ENCODE measurements at places on chromosomes 3 and 15. TPM values are rescaled to one million over a fixed set of nuclear protein-coding genes. Genes with fewer than 3 reads are reported as not detected.
A peak's percentile ranks its signal among the peaks of the same experiment; 100 is the strongest.

Gene LDHAL6B
- not detected for total RNA-seq

Gene UROC1
- total RNA-seq = not detected

Gene CHST2
- total RNA-seq = 6.2 TPM

Gene EEF1AKMT4
- 2.6 TPM for total RNA-seq

Gene COX17
- 54.4 TPM for total RNA-seq

Gene A4GNT
- total RNA-seq = 0.41 TPM

Gene CAMKV
- total RNA-seq = not detected

Gene IQCH
- total RNA-seq = 2.3 TPM

GRCh38 chr15:58110999-58111717 is 27.0 kb upstream of the AQP9 start:
- DNase-seq = no peak

DNA sequence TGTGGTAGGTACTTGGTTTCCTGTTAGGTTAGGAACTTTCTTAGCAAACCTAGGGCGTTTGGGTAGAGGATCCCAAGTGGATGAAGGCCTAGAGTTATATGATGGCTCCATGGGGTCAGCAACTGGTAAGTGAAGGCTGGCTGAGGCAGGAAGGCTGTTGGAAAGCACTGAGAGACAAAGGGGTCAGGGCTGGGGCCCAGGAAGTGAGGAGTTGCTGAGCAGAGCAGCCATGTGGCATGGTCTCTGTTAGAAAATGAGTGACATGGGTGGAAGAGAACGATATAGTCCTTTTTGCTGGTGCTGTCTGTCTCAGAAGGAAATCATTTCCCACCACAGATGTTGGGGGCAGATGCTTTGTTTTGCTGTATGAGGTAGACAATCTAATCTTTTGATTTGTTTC is 34.5 kb upstream of the MGLL start:
- no peak for DNase-seq

GRCh38 chr3:151841801-151842200 is 27.9 kb downstream of the AADAC start:
- DNase-seq = no peak

- DNase-seq = peak; percentile 78
Measured at GRCh38 chr15:93036951-93037819, 51.8 kb downstream of the RGMA start.

DNA sequence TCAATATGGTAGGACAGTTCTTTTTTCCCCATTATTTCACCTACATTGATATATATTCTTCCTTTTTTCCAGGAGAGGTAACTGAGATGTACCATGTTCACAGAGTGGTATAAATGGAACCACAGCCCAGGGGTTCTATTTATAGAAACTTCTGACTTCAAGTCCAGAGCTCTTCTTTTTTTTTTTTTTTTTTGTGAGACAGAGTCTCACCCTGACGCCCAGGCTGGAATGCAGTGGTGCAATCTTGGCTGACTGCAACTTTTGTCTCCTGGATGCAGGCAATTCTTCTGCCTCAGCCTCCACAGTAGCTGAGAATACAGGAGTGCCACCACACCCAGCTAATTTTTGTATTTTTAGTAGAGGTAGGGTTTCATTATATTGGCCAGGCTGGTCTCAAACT is 267.1 kb upstream of the TPRG1 start:
- DNase-seq = no peak

DNA sequence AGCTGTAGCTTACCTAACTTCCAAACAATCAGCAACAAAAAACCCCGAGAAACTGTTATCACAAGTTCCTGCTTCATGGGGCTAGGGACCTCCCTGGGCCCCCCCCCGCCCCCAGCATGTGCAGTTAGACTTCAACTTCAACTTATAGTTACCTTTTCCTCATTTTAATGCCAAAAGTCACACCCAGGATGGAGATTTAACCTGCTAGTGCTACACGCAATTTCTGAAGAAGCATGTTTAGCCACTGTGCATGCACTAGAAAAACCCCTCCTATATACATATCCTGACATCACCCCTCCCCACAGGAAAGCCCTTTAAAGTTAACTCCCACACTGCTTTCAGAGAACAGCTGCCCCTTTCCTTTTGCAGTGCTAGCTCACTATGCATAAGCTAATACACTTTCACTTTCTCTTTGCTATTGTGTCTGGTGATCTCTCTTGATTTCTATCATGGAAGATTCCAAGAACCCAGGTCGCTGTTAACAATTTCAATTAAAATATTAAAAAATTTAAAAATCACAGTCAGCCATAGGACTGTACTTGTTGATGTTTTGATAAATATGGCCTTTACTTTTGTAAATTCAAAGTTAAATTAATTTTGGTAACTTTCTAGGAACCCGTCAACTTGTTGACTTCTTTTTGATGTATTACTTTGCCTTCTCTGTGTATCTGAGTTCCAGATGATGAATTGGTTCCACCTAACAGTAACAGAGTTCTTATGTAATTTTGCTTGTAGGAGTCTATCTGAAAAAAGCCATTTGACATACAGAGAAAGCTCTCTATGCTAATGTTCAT is 75.2 kb upstream of the ACAD9 start:
- no peak for DNase-seq

- DNase-seq = no peak
Measured at GRCh38 chr15:52532427-52532826, 3.7 kb upstream of the MYO5A start.

DNA sequence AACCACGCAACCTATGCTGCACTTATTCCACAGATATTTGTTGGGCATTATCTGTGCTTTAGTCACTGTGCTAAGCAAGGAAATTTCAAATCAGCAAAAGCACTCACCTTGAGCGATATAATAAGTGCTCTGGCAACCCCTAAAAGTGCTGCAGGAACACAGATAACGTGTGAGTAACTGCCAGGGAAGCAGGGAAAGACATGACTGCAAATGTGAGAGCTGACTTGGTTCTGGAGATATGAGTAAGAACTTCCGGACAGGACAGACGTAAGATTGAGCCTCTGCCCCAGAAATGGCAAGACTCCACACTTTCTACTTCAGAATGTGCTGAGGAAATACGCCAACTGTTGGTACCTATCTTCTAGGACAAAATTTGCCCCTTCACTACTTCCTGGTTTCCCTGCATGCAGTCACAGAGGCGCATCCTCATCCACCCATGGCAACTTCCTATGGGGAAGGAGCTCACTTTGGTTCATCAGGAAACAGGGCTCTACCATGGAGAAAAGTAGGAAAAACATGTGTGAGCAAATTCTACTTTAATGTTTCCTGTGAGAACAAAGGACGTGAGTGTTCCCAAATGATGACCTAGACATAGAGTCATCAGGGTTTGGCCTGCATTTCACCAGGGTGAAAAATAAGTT is 41.7 kb downstream of the AQP9 start:
- no peak for DNase-seq

DNA sequence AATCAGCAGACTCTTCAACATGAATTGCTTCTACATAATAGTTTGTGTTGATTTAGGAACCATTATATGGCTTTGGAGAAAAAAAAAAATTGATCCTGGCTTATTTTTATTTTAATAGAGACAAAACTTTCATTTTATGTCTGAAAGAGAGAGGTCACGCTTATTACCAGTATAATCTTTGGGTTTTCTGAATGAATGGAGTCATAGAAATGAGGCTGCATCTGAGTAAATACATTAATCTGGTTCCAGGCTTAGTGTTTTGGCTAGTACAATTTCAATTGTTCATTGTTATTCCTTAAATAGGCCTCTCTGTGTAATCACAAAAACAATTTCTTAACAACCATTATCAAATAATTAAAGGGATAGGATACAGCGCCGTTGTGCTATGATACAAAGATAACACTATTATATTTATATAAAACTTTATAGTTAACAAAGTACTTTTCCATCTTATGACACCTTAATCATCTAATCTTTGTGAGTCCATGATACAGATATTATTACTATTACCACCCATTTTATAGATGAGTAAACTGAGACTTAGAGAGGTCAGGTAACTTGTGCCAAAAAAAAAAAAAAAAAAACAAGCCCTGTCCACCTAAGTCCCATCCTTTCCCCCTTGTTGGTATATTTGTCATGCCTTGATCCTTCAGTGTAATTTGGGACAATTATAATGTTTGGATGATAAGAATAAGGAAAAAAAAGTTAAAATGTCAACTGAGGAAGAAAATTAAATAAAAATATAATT is 41.8 kb upstream of the GOLM2 start:
- no peak for DNase-seq

GRCh38 chr3:61980041-61980440 is 393.3 kb downstream of the FEZF2 start:
- no peak for DNase-seq

DNA sequence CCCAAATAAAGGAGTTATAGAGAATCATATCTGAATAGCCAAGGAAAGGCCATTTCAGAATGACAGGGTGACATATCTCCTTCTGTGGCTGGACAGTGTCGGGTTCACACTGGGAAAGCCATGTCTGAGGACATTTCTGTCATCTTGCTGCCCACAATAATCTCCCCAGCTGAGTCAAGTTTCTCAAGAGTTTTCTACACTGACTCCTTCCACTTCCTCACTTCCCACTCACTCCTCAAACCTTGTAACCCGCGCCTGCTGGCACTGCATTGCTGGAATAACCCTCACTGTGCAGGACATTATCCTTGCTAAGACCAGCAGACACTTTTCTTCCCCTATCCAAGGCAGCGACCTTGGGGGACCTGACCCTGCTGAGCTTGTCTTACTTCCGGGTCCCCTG is 5.3 kb upstream of the INSYN1 start:
- no peak for DNase-seq

- no peak for DNase-seq
Measured at GRCh38 chr3:105834768-105835167, 34.0 kb downstream of the CBLB start.

DNA sequence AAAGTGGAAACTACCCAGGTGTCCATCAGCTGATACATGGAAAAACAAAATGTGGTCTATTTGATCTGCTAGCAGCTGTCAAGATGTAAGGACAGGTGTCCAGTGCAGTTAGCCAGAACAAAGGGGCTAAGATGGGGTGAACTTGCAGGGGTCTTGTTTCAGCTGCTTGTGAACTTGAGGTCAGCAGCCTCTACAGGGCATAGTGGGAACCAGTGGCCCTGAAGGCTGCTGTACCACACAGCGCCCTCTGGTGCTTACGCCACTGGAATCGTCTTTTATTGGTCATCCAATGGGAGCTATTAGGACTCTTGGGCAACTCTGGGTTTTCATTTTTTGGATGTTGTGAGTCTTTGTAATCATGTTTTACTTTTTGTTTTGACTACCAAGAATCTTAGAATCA is 62.2 kb upstream of the CTSH start:
- DNase-seq = peak; percentile 72

- no peak for DNase-seq
Measured at GRCh38 chr15:84874981-84875699, 9.3 kb upstream of the SLC28A1 start.

GRCh38 chr3:18771931-18772330 is 346.8 kb upstream of the SATB1 start:
- DNase-seq = no peak

GRCh38 chr3:30146978-30147377 is 459.4 kb upstream of the TGFBR2 start:
- DNase-seq = no peak

DNA sequence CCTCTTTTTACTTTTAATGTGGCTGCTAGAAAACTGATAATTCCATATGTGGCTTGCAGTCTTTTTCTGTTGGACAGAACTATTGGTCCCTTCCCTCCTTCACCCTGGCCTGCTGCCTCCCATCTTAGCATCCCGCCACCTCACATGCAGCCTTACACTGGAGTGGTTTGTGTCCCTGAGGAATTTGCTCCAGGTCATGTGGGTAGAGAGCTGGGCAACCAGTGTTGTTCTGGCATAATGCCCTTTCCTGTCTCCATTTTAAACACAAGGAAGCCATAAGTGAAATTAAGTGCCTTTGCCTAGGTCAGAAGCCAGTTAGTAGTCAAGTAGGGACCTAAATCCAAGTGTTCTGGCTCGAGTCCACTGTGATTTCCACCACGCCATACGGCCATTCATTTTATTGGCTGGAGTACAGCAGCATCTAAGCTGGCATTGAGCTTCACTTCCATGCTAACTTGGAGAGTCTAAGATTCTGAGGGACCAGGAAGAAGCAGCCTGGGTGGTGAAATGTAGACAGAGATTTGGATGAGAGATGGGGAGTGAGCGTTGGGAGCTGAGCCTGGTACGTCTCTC is 46.0 kb upstream of the PLXNA1 start:
- DNase-seq = no peak

DNA sequence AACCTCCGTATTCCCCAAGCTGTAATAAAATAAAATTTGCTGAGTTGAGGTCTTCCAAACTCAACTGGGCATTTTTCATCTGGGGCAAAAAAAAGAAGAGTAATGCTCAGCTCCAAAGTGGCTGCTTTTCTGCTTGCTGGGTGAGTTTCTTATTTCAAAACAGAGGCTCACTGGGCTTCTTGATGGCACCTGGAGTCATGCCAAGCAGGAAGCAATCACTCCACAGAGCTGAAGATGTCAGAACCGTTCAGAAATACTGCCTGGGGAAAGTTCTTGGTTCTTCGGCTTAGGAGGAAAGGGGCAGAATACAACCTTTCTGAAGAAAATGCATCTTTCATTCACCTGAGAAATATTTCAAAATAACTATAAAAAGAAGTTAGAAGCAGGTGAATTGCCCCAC is 4.1 kb downstream of the CCR9 start:
- DNase-seq = no peak

DNA sequence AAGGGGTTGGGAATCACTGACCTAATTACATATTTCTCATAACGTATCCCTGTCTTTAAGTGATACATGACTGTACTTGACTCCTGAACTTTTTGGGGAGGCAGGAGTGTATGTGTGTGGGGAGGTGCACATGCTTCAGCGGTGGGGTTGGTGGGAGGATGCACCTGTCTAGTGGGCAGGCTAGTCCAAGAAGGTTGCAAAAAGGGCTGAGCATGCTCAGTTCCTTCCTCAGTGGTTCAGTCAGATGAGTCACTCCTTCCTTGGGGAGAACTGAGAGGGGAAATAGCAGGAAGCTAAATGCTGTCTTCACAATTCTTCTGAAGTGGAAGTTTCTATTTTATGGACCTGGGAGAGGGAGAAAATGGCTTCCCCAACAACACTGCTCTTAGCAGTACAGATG is 24.6 kb upstream of the AP4E1 start:
- DNase-seq = no peak

DNA sequence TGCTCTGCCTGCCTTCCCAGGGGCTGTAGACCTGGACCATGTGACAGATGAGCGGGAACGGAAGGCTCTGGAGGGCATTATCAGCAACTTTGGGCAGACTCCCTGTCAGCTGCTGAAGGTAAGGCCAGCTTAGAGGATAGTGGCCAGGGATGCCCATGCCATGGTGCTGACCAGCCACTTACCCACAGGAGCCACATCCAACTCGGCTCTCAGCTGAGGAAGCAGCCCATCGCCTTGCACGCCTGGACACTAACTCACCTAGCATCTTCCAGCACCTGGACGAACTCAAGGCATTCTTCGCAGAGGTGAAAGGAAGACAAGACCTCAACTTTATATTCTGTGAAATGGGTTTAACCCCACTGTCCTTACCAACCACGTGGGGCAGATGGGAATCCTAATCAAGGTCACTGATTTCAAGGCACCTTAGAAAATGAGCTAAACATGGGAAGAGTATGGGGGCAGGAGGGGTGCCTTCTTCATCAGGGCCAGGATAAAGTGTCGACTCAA is 26.7 kb downstream of the NBEAL2 start:
- DNase-seq = no peak
